Activated CD8-positive, alpha-beta T cell treated with anti-CD3 and anti-CD28 coated beads for 36 hours (primary cell): ENCODE measurements at places on chromosomes 2 and 18.

GRCh38 chr2:216402751-216403150 is 9.5 kb upstream of the SMARCAL1 start:
- DNase-seq = no peak
- H3K4me1 ChIP-seq = no peaks in the 10 kb centered on the region
- H3K4me3 ChIP-seq = no peak overlapping the region

GRCh38 chr2:83282841-83283240 is 1176.2 kb downstream of the SUCLG1 start:
- H3K4me1 ChIP-seq = no peaks in the 10 kb centered on the region
- no peaks in the 10 kb centered on the region for H3K36me3 ChIP-seq
- no peaks in the 10 kb centered on the region for H3K27me3 ChIP-seq

DNA sequence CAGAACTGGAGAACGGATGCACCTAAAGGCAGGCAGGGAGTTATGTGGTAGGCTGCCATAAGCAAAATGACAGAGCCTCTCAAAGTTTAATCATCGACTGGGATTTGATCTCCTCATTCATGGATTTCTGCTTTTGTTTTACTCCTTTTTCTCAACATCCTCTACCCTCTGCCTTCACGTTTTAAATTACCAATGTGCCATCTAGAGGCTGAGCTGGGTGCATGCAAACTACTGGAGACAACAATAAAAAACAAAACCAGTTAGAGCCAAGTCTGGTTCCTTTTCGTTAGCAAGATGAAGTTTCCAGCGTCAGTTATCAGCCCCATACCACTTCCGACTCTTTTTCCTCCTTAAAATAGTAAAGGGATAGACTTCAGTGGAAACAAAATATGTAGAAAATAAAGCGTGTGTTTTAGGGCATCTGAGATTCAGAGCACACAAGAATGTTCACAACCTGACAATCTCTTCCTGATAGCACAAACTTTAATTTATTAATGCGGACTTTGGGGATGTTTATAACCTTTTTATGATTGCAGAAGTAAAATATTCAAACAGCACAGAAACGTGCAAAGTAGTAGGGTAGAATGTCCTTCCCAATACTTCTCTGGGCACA is 117.0 kb downstream of the LAMA1 start:
- no peaks in the 10 kb centered on the region for H3K4me1 ChIP-seq
- no peak overlapping the region for H3K4me3 ChIP-seq
- no peaks in the 10 kb centered on the region for H3K36me3 ChIP-seq
- no peaks in the 10 kb centered on the region for H3K27me3 ChIP-seq
- no peak for DNase-seq

DNA sequence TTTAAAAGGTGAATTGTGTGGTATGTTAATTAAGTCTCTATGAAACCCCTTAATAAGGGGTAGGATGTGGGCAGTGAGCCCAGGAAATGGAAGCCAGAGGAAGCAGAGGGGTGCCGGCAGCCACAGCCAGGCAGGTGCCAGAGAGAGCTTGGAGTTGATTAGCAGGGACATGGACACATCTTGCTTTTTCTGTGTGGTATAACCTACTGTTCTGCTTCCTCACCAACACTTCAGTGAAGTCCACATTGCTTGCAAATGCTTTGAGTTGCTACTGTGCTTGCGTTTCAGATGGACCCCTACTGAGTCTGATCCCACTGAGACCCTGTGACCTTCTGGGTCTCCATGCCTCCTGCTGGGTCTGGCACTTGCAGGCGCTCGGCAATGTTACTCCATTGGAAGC is 30.3 kb upstream of the ARHGEF4 start:
- no peaks in the 10 kb centered on the region for H3K36me3 ChIP-seq
- H3K4me3 ChIP-seq = no peak overlapping the region
- peak; percentile 23 for DNase-seq
- no peak overlapping the region for H3K27ac ChIP-seq

DNA sequence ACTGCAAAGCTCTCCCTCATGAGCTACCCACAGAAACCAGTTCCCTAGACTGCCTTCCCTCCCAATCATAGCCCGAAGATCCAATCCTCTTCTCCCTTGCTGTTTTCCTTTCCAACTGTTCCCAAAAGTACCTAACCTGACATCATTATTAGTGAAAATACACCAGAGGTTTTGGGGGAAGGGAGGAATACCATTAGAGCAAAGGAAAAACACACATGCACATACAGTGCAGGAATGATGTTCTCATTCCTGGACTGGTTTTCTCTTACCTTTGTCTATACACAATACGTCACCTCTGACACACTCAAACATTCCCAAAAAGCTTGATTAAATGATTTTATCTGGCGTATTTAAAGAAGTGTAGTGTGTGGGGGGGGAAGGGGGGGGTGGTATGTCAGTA is 46.2 kb downstream of the IKZF2 start:
- DNase-seq = no peak
- peaks cover 56% of the 10 kb centered on the region for H3K4me1 ChIP-seq
- no peak overlapping the region for H3K4me3 ChIP-seq
- H3K27me3 ChIP-seq = no peaks in the 10 kb centered on the region
- peak overlapping the region; percentile 3 for H3K27ac ChIP-seq
- no peaks in the 10 kb centered on the region for H3K36me3 ChIP-seq

- no peak overlapping the region for H3K27ac ChIP-seq
- peak overlapping the region; percentile 69 for H3K4me3 ChIP-seq
- no peaks in the 10 kb centered on the region for H3K36me3 ChIP-seq
These were observed 1.2 kb upstream of the EMX1 start for GRCh38 chr2:72915907-72916742.

DNA sequence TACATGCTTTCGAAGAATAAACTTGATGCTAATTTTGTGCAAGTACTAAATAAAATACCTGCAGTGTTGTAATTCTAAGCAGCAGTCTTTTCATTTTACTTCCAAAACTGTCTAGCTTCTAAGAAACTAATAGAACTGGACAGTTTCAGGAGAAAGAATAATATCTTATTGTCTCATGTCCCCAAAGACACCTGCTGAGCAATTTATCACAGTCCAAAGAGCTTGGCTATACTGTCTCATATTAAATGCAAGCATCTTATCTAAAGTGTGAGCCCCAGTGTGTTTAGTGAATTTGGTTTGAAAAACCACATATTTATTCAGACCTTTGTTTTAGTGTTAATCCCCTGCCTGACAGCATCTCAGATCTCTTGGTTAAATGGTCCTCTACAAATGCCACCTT is 374.3 kb downstream of the TMX3 start:
- no peaks in the 10 kb centered on the region for H3K4me1 ChIP-seq
- no peak overlapping the region for H3K4me3 ChIP-seq
- H3K27ac ChIP-seq = no peak overlapping the region
- no peak for DNase-seq
- no peaks in the 10 kb centered on the region for H3K27me3 ChIP-seq

- H3K4me1 ChIP-seq = peaks cover 8% of the 10 kb centered on the region
- no peak for DNase-seq
- peak overlapping the region; percentile 44 for H3K4me3 ChIP-seq
- H3K27ac ChIP-seq = no peak overlapping the region
- peaks cover 75% of the 10 kb centered on the region for H3K27me3 ChIP-seq
These were observed 139.4 kb upstream of the SIX3 start for GRCh38 chr2:44801841-44802776.

- H3K4me1 ChIP-seq = peaks cover under 1% of the 10 kb centered on the region
- H3K36me3 ChIP-seq = no peaks in the 10 kb centered on the region
- no peak overlapping the region for H3K27ac ChIP-seq
- peaks cover 42% of the 10 kb centered on the region for H3K27me3 ChIP-seq
- DNase-seq = no peak
These were observed 7.7 kb downstream of the HMSD start for GRCh38 chr18:63956755-63957154.
